Epithelial cell of proximal tubule (primary cell): ENCODE measurements at places on chromosomes 2 and 18. TPM values are rescaled to one million over a fixed set of nuclear protein-coding genes. Genes with fewer than 3 reads are reported as not detected.

The VWC2L gene
- not detected in 2 replicates for total RNA-seq

DNA sequence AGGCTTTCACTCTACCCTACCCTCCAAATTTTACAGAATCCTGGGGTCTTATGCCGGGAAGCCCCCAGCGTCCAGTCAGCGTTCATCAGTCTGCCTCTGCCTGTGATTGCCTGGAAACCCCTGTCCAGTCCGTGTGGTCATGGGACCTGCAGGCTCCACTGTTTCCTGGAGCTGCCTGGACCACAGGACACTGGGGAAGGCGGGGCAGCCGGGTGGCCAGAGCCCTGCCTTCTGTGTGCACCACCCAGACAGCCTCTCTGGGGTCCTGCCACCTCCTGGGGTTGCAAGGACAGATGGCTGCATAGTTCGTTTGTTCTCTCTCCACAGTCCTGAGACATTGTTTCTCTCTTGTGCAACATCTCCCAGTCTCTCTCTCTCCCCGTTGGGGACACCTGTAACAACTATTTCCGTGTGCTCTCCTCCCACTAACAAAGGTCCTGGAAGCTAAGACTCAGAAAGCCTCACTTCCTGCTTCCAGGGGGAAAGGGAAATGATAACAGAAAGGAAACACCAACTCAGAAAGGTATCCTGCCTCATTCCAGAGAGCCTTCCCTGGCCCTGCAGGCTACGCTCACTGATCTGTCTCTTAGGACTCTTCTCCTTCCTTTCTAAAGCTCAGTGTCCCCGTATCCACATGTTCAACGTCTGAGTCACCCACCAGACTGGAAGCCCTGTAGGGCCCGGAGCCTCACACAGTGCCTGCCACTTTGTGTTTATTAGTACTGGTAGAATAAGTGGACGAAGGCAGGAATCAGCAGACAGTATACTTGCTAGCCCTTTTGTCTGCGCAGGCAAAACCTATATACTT lies 192.8 kb upstream of the RAB12 start:
- DNase-seq: no peak

GRCh38 chr2:17191223-17191622 lies 327.0 kb downstream of the RAD51AP2 start:
- no peak for DNase-seq

The SCYGR4 gene
- not detected in 2 replicates for total RNA-seq

DNA sequence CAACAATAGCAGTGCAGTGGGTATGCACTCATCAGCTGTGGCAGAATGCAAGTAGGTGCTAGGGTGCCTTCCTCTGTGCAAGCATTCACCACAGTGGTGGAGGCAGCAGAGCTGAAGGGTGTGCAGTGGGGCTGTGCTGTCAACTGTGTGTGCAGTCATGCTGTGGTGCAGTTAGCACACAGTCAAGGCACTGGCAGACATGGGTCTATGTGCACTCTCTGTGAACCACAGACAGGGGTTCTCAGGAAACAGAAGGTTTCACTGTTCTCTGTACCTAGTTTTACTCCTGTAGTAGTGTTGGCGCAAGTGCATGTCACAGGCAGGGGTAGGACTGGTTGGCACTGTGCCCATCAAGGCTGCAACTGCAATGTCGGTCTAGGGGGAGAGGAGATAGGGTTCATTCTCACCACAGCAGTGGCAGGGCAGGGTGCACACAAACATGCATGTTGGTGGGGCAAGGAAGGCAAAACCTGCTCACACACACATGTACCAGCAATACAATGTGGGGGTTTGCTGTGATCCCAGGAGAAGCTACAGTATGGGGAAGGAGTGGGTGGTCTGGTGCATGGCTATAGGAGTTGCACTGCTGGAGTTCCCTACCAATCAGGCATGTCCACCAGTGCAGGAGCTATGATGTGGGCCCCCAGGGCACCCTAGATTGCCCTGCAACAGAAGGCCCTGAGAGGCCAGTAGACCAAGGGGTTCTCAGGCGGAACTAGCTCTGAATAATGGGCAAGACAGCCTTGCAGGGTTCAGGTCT lies 242.7 kb upstream of the DDX18 start:
- no peak for DNase-seq

- DNase-seq: no peak
Measured at GRCh38 chr18:27274901-27275300, 89.8 kb upstream of the CHST9 start.

- no peak for DNase-seq
Measured at GRCh38 chr2:118133916-118134315, 45.6 kb downstream of the INSIG2 start.

GRCh38 chr2:38748943-38749804 lies 2.0 kb downstream of the SRSF7 start:
- DNase-seq: no peak

DNA sequence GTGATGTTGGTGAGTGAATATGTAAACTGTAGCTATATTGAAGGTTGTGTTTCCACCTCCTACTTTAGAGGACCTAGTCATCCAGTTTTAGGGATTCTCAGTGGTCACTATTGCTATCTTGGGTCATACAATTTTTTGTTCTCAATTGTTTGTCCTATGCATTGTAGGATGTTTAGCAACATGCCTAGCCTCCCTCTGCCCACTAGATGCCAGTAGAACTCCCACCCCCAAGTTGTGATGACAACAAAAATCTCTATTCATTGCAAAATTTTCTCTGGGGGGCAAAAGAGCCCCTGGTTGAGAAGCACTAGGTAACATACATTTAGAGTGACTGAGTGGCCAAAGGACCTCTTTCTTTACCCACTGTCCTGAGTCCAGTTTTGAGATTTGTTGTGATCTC lies 87.3 kb downstream of the LRRTM4 start:
- no peak for DNase-seq

- no peak for DNase-seq
Measured at GRCh38 chr2:10760794-10761504, 39.5 kb downstream of the ATP6V1C2 start.

DNA sequence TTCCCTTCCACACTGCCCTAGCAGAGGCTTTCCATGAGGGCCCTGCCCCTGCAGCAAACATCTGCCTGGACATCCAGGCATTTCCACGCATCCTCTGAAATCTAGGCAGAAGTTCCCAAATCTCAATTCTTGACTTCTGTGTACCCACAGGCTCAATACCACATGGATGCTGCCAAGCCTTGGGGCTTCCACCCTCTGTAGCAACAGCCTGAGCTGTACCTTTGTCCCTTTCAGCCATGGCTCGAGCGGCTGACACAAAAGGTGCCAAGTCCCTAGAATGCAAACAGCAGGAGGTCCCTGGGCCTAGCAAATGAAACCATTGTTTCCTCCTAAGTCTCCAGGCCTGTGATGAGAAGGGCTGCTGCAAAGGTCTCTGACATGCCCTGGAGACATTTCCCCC lies 744.5 kb upstream of the LINC00305 start:
- no peak for DNase-seq

The TUBA3E gene
- total RNA-seq: not detected in 2 replicates

DNA sequence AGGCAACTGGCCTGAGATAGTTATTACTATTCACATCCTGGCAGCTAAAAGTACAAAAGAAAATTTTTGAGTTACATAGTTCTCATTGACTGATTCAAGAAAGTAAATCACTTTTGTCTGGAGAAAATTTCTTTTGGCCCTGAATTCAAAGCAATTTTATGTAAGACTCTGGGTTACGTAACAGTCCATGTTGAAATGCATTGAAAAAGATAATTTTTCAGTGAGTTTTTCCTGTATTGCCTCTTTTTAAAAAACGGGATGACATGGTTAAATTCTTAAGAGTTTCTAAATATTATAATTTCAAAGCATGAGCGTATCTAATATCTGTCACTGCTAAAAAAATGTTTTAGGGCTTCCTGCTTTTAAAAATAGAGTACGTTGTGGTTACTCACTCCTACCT lies 72.7 kb downstream of the ANKRD12 start:
- DNase-seq: no peak

The BCL2 gene
- total RNA-seq: 3.0 and 4.7 TPM in 2 replicates

The THADA gene
- total RNA-seq: 11.0 and 18.6 TPM in 2 replicates

The PJVK gene
- total RNA-seq: 0.58 and 0.65 TPM in 2 replicates

DNA sequence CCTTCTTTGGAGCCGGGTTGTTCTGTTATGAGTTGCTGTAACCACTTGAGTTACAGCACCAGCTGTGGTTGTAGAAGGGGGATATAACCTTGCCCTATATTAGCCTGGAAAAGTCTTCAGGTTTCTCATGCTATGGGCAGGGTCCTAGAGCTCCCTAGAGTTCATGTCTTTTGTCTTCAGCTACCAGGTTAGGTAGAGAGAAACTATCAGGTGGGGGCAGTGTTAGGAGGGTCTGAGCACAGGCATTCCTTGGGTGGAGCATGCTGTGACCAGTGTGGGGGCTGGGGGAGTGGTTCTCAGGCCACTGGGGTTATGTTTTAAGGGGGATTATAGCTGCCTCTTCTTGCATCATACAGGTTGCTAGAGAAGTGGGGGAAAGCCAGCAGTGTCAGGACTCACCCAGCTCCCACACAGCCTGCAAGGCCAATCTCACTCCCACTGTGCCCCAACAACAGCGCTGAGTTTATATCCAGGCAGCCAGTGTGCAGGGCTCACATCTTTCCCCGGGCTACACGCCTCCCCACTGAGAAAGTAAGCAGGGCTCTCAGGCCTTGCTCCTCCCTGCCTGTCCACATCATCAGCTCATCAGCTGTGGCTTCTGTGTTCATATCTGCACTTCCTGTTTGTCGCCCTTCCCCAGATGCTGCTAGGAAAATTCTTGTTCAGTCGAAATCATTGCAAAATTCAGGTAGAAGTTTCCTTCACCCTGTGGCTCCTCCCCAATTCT lies 133.8 kb upstream of the NRXN1 start:
- DNase-seq: no peak

- no peak for DNase-seq
Measured at GRCh38 chr2:233145726-233146125, 85.6 kb downstream of the INPP5D start.

The ABCB11 gene
- total RNA-seq: not detected in 2 replicates

GRCh38 chr2:203470371-203470770 lies 64.7 kb downstream of the RAPH1 start:
- peak; percentile 31 for DNase-seq
